Activated naive CD4-positive, alpha-beta T cell (primary cell): ENCODE measurements at places on chromosomes 5 and 9.

DNA sequence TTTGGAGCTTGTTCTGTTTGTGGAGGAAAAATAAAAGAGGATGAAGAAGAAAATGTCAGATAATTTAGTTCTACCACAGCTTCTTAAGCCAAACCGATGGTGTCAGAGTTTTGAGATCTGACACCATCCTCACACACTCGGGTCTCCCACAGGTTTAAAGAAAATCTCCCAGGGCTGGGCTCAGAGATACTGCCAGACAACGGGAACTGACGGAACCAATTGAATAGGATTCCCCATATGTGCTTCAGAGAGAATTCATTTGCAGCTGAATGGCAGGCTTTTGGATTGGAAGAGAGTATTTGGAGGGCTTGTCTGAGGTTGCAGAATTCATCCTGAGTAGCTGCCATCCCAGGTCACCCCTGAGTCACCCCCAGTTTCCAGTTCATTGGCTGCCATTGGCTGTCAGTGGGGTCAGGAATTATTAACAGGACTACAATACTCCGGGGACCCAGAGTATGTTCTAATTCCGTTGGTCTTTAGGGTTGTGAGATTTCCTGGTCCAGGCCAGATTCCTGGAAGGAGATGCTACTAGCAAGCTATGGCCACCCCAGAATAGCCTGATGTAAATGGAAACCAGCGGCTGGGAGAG, 131.3 kb downstream of the PDZD2 start:
- DNase-seq: no peak

DNA sequence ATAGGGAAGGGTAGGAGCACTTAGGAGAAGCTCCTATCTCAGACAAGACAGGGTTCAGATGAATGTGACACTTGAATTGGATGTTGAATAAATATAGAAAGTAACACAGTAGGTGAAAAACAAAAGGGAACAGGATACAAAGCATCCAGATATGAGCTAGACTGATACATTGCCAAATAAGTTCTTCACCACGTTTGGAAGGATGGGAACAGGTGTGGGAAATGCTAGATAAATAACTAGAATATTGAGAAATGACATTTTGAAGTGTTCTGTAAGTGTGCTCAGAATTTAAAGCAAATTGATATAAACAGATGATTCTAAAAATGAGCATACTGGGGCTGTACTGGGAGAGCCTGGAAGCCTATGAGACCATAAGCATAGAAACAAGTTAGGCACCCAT, 340.1 kb upstream of the PRR16 start:
- no peak for DNase-seq

DNA sequence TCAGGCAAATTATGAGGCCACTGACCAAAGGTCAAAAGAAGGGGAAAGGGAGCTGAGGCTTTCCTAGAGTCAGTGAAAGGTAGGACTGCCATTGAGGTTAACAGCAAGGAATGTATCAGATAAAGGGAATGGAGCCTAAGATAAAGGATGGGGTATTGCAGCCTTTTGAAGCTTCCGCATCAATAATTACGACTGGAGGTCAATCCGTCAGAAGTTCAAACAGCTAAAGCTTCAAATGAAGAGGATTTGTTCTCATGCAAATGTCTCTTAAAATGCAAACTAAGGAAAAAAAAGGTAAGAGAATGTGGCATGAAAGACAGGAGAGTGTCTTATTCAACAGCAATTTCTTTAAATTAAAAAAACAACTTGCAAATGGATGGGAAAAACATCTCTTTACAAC, 341.1 kb upstream of the RGMB start:
- DNase-seq: no peak

GRCh38 chr5:140000332-140000731, 42.8 kb downstream of the NRG2 start:
- no peak for DNase-seq

DNA sequence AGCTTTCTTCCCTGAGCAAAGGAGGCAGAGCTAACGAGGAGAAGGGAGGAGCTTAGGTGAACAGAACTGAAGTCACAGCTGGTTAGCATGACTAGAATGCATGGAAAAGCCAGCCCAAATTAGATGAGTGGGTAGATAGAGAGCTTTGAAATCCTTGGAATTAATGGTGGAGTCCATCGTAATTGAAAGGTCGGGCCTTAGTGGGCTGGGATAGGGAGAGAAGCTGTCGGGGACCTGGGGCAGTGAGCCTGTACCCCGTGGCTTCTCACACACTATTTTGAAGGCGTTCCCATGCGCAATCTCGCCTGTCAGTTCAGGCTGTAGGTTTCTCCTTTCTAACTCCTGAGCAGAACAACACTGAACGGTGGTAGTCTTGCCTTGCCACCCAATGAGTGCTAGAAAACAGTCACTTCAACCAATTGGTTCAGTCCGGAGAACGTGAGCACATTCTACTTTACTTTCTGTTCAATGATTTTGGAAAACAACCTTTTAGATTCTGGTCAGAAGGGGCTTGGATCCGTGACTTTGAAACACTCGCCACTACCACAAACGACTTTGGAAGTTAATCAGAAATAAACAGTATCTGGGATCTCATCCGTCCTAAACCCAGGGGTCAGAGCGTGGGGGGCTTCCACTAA, 655 bp upstream of the RAI14 start:
- no peak for DNase-seq

DNA sequence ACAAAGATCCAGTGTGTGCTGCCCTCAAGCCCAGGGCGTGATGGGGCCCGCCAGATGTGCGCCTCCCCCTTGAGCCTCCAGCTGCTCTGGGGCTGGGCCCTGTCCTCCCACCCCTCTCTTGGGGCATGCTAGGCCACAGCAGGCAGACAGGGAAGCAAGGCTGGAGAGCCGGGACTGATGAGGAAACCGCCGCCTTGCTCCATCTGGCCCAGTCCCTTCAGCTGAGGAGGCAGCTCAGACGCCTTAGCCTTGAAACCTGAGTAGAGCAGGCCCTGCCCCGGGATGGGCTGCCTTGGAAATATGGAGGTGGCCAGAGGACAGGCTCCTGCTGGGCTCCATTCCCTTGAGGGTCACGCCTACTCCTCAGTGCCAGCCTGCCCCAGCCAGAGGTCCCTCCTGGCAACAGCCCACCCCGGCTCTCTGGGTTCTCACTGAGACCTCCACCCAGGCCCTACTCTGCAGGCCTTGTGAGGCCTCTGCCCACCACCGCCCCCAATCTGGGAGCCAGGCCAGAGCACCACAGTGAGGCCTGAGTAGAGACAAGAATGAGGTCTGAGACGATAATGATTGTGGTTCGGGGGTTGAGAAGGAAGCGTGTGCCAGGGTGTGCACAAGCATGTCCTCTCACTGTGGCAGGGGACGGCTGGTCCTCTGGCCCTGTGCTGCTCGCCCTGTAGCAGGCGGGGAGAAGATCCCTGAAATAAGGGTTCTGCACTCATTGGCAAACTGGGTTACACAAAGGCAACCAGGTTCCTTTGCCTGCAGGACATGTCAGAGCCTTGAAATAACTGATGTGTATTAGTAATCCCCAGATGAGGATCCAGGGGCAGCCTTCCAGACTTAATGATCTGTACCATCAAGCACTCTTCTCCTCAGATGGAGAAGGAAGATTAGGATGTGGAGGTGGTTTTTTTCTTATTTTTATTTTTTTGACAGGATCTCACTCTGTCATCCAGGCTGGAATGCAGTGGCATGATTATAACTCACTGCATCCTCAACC, 30.9 kb downstream of the CXXC5 start:
- DNase-seq: no peak

- DNase-seq: no peak
Measured at GRCh38 chr5:148717668-148718067, 63.3 kb upstream of the HTR4 start.

DNA sequence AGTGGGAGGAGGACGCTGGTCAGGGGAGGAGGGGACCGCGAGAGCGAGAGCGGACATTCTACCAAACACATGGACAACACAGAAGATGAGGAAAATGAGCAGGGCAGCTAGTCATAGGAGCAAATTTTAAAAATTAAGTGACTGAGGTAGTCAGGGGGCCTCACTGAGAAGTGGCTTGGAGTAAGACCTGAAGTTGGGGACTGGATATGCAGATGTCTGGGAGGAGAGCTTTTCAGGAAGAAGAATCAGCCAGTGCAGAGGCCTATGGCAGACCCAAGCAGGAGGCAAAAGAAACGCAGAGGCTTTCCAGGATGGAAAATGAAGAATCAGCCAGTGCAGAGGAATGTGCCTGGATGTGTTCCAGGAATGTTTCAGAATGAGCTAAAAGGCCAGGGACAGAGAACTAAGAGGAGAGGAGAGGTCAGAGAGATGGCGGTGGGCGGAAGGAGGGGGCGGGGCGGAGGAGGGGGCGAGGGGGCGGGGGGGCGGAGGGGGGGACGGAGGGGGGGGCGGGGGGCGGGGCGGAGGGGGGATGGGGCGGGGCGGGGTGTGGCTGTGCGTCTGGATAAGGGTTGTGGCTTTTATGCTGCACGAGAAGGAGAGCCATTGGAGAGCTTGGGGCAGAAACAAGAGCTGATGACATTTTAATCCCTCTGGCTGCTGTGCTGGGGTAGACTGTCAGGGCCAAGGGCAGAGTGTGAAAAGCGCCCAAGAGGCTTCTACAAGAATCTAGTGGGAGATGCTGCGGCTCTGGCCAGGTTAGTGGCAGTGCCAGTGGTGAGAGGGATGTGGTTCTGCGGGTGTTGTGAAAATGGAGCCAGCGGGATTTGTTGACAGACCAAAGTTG, 129.6 kb downstream of the KCNIP1 start:
- no peak for DNase-seq

- DNase-seq: no peak
Measured at GRCh38 chr5:176446884-176447590, 1.1 kb upstream of the FAF2 start.

DNA sequence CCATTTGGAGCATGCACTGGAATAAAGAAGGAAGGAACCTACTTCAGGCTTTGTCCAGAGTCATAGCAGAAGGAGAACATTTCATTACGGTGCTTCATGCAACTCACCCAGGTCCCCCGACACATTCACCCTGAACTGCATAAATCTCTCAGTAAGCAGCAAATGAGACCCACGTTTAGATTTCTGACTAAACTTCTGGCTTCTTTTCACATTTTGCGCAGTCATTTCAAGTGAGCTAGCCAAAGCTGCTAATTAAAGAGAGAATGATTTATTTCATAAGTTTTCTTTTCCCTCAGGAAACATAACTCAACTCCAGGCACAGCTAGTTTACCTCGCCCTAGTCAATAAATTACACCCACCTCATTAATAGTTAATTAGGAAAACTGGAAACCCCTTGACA, 88.6 kb upstream of the GAS1 start:
- DNase-seq: no peak

DNA sequence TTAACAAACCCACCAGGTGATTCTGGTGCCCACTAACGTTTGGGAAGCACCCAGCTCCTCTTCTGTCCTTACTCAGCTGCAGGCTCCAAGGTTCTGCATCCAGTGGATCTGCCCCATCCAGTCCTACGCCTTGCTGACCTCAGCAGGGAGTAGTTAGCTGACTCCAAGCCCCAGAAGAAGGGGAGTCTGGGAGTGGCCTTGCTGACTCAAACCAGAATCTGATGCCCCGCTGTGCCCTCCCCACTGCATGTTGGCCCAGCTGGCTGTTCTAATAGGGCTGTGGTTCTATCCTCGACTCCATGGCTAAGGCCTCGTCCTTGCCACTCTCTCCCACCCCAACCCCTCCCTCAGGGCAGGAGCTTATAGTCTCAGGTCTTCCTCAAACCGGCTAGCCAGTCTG, 136.3 kb downstream of the TTLL11 start:
- DNase-seq: no peak

- no peak for DNase-seq
Measured at GRCh38 chr5:39430461-39430860, 5.7 kb upstream of the DAB2 start.

DNA sequence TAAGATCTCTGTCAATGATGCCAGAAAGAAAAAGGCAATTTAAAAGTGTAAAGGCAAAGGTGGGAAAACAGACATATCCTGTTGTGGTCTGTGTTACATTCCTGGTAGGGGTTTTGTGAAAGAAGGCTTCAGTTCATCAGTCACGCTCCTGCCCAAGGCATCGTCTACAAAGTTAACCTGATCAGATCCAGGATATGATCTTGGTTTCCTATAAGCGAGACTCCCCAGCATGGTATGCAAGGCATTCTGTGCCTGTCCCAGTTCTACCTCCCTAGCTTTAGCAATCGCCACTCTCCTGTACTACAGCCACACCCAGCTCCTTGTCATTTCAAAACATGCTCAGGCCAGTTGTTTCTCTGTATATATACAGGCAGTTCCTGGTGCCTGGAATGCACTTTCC, 58.0 kb upstream of the PTPN3 start:
- DNase-seq: no peak

DNA sequence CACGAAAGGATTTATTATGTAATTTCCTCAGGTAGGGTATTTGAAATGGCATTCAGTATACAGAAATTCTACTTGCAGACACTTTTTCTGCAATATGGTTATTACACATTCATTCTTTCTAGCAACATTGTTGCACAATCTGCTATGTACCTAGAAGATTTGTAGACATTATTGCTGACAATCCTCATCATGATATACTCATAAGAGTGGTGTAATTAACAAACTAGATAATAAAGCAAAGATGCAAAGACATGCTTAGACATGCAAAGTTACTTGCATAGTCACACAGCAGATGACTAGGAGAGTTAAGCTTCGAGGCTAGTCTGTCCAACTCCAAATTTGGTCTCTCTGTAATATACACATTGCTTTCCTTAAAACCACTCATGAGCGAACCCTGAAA, 317.1 kb downstream of the ASTN2 start:
- DNase-seq: no peak

DNA sequence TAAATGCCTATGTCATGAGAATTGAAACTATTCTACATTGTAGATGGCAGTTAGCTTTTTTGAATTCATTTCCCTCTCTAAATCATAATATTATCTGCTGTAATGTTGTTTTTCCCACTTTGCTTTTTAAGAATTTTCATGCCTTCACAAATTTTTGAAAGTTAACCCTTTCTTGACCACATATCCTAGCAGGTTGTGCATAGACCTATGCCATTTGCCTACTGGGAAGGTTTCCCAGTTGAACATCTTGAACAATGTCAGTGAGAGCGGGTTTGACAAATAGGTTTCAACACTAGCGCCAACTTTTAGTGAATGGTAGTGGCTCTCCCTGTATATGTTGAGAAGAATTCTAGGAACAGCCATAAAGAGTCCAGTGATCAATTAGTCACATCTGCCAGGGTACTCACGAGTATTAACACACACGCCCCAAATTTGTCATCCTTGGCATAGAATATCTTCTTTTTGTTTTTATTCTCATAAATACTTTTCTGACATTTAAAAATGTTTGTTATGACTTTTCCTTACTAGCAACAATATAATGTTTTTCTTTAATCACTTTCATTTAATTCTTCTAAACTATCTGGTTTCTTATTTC, 307.6 kb downstream of the PJA2 start:
- DNase-seq: no peak

GRCh38 chr5:159414021-159414420, 83.7 kb upstream of the IL12B start:
- DNase-seq: no peak

DNA sequence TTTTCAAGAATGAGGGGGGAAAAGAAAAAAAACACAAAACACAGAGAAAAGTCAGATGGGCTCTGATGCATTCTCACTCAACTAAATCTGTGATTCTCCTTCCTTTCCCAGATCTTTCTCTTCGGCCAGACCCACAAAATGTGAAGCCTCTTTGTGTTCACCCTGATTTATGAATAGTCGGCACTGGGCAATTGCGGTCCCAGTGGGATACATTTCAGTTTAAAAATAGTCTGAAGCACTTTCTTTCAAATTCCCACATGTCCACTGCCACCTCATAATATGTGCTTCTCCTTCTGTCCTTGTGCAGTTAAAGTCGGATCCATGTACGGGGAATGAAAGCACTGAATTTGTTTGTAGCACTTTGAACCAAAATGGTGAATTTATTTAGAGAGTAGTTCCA, 995.4 kb upstream of the WWC1 start:
- DNase-seq: no peak

GRCh38 chr5:28707706-28708105, 1669.3 kb upstream of the CDH9 start:
- no peak for DNase-seq
